Activated CD4-positive, alpha-beta T cell treated with anti-CD3 and anti-CD28 coated beads for 48 hours (primary cell): ENCODE measurements at places on chromosomes 11 and 22.

GRCh38 chr11:110296226-110297075 is at the start of gene RDX:
Gene RDX (minus strand): TSS chr11:110296614. CDS start chr11:110279692, 16,922 bp downstream.
- DNase-seq: peak; percentile 68

GRCh38 chr22:45009606-45010531 is at the start of gene PHF21B:
Gene PHF21B (minus strand): TSS chr22:45010005. CDS start chr22:45009549, 456 bp downstream.
- DNase-seq: peak; percentile 48

GRCh38 chr11:117716521-117717440 is 80.2 kb downstream of the DSCAML1 start:
- DNase-seq: no peak

GRCh38 chr11:88411265-88411664 is 73.7 kb upstream of the CTSC start:
- no peak for DNase-seq
